Brain microvascular endothelial cell (primary cell): ENCODE measurements at places on chromosomes 4 and X.

DNA sequence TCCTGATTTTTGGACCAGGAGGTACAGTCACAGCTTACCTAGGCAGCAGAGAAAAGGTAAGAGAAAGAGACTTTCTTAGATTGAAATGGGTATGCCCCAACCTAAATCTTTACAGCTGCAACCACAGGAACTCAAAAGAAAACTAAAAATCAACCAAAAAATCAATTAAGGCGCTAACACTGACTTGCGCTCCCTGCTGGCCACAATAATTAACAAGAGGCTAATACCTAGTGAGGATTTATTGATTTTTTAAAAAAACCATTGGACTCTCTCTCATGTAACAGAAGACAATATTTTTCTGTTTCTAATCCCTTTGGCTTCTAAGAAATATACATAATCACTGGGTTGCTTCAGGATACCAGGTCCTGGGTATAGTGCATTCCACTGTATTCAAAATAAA lies 153.9 kb upstream of the TENM3 start:
- no peak for DNase-seq

- DNase-seq, result no peak
These were observed 395.8 kb downstream of the NAF1 start for GRCh38 chr4:162770761-162771490.

DNA sequence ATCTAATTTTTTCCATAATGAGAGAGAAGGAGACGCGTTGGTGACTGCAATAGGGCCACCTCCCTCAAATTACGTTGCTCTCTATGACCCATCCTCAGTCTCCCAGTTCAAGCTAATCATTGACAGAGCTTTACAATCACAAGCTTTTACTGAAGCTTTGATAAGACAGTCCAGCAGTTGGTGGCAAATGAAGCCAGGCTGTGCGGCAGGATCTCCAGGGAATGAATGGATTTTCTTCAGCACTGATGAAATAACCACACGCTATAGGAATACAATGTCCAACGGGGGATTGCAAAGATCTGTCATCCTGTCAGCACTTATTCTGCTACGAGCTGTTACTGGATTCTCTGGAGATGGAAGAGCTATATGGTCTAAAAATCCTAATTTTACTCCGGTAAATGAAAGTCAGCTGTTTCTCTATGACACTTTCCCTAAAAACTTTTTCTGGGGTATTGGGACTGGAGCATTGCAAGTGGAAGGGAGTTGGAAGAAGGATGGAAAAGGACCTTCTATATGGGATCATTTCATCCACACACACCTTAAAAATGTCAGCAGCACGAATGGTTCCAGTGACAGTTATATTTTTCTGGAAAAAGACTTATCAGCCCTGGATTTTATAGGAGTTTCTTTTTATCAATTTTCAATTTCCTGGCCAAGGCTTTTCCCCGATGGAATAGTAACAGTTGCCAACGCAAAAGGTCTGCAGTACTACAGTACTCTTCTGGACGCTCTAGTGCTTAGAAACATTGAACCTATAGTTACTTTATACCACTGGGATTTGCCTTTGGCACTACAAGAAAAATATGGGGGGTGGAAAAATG lies at the start of gene KLB:
Gene KLB (plus strand): TSS at position 168 of the 821 bp plus-strand sequence. CDS start 20 bp downstream, at position 188.
- DNase-seq, result no peak

DNA sequence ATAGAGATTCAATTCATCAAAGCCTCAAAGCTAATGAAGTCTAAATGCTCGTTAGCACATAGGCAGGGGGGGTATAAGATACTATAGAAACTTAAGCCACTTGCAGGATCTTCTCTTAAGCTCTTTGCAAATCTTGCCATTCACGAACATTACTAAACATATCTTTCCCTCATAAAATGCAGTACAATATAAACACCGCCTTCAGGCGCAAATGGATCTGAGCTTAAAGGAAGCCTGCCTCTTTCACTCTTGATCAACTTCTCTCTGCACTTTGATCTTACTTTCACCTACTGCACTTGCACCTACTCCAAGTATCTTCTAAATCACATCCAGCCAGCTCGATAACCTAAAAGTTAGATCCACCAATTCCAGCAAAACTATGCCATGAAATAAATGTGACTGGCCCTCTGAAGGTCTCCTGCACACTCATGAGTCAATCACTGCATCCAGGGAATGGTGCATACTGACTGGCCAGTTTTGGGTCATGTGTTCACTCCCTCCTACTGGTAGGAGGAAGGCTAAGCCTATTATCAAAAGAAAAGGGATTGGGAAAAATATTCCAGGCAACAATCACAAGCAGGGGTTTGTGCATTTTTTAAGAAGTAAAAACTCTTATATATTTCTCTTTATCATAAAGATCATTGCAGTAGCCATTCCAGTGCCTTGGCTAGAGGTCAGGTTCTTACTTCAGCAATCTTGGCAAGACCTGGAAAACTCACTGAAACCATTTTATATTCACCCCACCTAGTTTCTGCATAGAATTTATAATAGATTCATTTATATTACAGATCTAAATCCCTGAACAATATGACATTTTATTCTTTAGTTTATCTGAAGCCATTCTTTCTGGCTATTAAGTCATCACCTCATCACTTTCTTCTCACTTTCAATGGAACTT lies 222.0 kb downstream of the PPP3CA start:
- DNase-seq, result no peak

DNA sequence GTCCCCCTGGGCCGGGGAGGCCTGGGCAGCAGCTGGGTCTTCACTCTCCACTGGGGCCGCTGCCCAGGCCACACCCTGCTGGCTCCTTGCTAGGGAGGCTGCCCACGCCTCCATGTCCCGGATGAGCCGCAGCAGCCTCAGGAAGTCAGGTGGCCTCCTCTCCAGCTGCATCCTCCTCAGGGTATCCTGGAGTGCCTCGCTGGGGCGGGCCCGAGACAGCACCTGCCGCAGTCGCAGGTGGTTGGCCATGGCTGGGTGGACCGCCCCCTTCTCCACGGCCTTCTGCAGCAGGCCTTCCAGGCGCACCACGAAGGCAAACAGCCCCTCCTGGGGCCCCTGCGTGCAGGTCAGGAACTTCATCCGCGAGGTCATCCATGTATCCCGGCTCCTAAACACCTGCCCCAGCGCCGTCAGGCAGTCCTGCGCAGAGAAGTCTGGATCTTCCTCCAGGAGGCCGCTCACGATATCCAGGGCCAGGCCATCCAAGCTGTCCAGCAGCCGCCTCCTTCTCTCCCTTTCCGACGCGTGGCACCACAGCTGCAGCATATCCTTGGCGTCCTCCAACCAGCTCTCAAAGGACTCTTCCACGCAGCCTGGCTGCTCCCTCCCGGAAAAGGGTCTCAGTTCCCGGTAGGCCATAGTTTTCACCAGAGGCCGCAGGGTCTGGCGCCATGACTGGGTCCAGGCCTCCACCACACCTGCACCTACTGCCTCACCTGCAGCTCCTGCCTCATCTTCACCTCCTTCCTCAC lies 2.1 kb downstream of the PNMA6F start:
- no peak for DNase-seq

GRCh38 chr4:112411781-112412550 lies 104.0 kb downstream of the NEUROG2 start:
- DNase-seq, result no peak

DNA sequence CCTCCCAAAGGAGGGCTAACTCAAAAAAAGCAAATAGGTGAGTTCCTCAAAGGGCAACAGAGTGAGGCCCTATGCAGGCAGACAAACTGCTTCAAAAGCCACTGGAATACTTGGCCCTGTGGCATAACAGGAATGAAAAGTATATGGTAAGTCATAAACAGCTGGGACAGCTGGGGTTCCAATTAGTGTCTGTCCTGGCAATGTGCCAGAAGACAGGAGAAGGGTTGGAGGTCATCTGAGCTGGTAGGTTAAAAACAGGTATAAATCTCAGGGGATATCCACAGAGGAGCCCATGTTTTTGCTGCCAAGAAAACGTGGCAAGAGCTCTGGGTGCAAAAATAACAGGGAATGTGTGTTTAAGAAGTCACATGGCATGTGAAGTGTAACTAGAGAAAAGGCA lies 111.6 kb downstream of the APOOL start:
- DNase-seq, result no peak

DNA sequence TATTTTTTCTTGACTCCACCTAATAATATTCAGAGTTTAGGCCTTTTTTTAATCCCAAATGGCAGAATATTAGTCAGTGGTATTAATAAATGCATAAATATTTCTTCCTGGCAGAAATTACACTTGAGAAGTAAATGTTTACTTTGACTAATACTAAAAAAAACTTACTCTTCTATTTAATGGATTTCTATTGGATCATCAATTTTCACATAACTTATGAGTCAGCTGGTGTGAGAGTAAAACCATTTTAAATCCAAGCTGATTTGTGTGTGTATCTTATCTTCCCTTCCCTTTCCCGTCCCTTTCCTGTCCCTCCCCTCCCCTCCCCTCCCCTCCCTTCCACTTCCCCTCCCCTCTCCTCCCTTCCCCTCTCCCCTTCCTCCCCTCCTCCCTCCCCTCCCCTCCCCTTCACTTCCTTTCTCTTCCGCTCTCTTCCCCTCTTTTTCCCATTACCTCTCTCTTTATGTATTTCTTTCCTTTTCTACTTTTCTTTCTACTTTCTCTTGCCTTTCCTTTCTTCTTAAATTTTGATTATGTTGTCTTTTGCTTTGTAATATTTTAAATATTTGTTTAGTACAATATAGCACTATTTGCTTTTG lies 630.1 kb upstream of the EPHA5 start:
- DNase-seq, result no peak

- DNase-seq, result no peak
These were observed 32.0 kb downstream of the REELD1 start for GRCh38 chr4:146246381-146246780.

DNA sequence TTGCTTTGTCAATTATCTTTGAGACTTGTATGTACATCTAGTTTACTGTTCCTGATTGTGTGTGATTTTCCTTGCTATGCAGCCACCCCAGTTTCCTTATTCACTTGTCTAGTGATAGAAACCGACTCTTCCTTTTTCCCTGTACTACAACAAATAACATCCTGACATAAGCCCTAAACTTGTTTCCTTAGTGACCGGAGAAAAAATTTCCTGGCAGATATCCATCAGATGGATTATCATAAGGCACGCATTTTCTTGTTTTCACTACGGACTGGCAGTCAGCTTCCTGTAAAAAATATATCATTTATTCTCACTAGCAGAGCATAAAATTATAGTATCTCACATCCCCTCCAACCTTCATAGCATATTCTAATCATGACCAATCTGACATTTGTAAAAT lies 410.7 kb downstream of the CENPC start:
- DNase-seq, result peak; percentile 11

DNA sequence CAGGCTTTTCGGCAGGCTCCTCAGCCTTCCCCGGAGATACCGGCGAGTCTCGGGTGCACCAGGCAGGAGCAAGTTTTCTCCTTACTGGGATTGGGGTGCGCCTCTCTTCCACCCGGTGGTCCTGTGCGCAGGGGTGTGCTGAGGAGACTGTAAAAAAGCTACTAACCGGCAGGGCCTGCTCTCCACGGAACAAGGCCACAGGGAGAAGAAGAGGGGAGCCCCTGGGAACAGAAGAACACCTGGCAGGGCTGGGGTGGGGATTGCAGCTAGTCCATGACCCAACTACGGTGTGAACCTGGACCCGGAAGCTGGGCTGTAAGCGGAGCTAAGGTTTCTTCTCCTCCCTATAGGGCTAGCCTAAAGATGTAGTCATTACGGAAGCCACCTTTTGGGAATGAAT lies 17.7 kb upstream of the ZIC3 start:
- no peak for DNase-seq

DNA sequence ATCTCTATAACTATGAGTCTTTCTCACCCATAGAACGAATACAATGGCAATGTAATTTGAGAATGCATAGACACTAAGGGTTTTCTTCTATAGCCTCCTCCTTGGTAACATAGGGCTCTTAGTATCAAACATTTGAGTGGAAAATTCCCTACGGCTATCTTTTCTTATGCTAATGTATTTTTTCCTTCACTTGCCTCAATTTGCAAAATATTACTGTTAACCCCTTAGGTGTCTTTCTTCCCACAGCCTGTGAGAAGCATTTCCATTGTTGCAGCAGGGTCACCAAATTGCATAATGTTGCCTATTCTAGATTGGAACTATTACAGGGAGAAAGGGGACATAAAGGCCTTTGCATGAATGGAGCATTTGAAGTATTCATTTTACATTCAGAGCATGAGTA lies 140.5 kb upstream of the RAPGEF2 start:
- DNase-seq, result no peak

- DNase-seq, result peak; percentile 85
These were observed 117.7 kb downstream of the ADAM29 start for GRCh38 chr4:175035905-175036304.

DNA sequence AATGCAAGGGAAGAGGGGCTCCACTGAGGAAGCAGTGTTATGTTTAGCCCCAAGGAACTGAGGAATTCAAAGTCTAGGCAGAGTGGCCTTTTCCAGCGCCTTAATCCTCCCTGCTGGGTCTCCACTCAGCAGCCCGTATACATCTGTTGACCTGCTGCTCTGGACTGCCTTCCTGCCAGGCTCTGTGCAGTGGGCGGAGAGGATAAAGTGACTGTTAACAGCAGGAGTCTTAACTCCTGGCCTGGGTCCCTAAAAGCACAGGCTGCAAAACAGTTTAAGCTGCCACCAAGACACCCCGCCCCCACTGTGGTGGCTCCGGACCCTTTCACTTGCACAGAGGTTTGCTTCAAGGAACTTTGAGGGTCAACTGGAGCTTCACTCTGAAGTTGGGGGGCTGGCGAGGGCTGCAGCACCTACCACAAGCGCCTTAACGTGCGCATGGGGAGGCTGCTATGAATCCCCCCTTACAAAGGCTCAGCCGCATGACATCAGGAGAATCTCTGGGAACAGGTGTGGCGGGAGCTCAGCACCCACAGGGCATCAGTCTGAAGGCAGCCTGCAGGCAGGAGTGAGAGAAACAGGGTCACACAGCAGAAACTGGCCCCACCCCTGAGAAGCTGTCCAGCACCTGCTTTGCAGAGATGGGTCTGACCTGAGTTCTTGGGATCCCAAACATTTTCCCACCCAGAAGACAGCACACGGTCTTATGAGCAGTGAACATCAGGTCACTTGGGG lies 358.2 kb upstream of the GATB start:
- DNase-seq, result no peak

DNA sequence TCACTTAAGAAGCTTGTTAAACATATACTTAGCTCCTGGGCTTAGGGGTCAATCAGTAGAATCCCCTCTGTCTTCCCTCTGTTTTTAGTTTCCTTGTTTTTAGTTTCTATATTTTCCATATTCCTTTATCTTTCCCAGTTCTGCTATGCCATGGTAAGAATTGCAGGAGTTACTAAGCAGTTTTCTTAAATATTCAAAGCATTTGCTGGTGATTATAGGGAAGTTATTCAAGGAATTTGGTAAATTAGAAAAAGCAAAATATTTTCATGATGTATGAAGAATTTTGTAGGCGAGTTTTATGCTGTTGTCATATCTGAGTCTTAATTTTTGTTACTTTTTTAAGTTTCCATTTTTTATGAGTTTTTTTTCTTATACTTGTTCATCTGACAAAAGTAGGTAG lies 91.6 kb upstream of the NUDT6 start:
- no peak for DNase-seq

- no peak for DNase-seq
These were observed 82.4 kb downstream of the MTNR1A start for GRCh38 chr4:186472948-186473347.

GRCh38 chr4:3689006-3689405 lies 77.2 kb upstream of the ADRA2C start:
- no peak for DNase-seq
